ENCODE measurements at places on chromosomes 12 and 14.
A peak's percentile ranks its signal among the peaks of the same experiment; 100 is the strongest.

DNA sequence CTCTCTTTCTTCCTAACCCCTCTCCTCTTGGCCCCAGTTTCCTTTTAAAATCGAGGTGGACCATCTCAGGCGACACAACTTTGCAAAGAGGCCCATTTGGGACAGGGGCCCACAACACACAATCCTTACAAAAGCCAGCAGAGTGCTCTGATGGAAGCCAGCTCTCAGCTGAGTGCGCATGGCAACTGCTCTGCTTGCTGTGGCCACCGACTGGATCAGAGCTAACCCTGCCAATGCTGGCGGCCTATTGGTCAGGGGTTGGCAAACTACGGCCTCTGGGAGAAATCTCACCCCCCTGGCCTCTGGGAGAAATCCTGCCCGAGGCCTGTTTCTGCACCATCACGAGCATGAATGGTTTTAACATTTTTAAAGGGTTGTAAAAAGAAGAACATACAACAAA lies 55.0 kb downstream of the AMN start:
- DNase-seq, result no peak

GRCh38 chr12:128259556-128260070 lies 7.4 kb upstream of the TMEM132C start:
- peak; percentile 48 for DNase-seq

DNA sequence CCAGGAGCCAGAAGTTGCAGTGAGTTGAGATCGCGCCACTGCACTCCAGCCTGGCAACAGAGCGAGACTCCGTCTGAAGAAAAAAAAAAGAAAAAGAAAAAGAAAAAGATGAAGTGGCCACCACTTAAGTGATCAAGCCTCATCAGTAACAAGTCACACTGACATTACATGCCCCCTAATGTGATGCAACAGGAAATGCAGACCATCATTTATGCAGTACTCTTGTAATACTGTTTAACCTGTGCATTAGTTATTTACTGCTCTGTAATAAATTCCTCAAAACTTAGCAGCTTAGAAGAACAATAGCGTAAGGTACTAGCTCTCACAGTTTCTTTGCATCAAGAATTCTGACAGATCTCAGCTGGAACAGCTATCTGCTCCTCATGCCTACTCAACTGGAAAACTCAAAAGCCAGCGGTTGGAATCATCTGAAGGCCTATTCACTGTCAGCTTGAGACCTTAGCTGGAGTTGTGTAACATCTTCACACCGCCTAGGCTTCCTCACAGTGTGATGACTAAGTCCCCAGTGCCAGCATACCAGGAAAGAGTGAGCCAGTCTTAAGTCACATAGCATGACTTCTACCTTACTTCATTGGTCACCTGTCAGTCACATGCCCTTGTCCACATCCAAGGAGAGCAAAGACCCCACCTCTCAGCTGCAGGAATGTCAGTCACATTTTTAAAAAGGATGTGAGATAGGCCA lies 31.5 kb downstream of the EPS8 start:
- peak; percentile 98 for DNase-seq

GRCh38 chr12:2683283-2684025 lies 111.3 kb upstream of the FKBP4 start:
- no peak for DNase-seq

- no peak for DNase-seq
Observed at GRCh38 chr14:101873991-101874390, 90.4 kb upstream of the DYNC1H1 start.

GRCh38 chr14:80978403-80978802 lies 23.0 kb downstream of the TSHR start:
- no peak for DNase-seq

- no peak for DNase-seq
Observed at GRCh38 chr14:99659333-99659741, 14.4 kb downstream of the HHIPL1 start.

GRCh38 chr12:56098592-56098991 lies 5.8 kb upstream of the PA2G4 start:
- no peak for DNase-seq

DNA sequence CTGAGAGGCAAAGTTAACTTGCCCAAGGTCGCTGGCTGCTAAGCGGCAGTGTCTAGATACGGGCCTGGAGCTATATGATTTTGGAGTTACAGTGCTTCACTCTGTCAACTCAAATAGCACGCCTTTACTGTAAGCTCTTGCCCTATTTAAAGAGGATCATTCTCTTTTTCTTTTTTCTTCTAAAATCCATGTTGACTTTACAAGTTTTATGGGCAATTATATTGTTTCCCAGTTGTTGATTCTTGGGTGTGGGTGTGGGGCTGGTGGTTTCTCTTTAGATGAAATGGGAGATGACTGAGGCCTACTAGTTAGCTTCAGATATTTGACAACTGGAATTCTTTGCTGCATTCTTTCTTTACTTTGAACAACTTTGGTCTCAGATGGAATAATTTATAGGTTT lies 70.7 kb downstream of the C12orf75 start:
- DNase-seq, result no peak

DNA sequence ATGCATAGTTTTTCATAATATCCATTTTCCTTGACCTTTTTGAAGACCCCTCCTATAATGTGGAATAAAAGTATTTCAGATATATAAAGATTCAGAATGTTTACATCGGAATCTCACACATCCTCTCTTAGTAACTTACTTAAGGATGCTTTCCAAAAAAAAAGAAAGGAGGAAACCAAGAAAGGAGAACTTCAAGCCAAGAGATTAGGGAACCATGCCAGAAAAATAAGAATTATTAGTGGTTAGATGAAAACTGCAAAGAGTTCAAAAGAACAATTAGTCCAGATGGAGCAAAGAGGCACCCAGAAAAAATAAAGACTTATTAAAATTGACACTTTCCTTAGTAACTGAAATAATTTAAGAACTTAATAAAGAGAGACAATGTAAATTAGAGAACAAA lies 179.2 kb downstream of the DUSP6 start:
- no peak for DNase-seq

GRCh38 chr14:20116748-20117147 lies 6.2 kb downstream of the OR4K17 start:
- DNase-seq, result no peak

- DNase-seq, result peak; percentile 63
Observed at GRCh38 chr12:6666211-6666610, 3.3 kb upstream of the ING4 start.

GRCh38 chr12:60832290-60832689 lies 1236.5 kb downstream of the SLC16A7 start:
- DNase-seq, result no peak

GRCh38 chr12:108194585-108194984 lies 65.5 kb downstream of the WSCD2 start:
- no peak for DNase-seq

- no peak for DNase-seq
Observed at GRCh38 chr12:3201339-3202051, 124.3 kb downstream of the TSPAN9 start.

- DNase-seq, result no peak
Observed at GRCh38 chr14:85620947-85621346, 91.0 kb downstream of the FLRT2 start.

GRCh38 chr12:26719852-26720251 lies 113.1 kb downstream of the ITPR2 start:
- no peak for DNase-seq

DNA sequence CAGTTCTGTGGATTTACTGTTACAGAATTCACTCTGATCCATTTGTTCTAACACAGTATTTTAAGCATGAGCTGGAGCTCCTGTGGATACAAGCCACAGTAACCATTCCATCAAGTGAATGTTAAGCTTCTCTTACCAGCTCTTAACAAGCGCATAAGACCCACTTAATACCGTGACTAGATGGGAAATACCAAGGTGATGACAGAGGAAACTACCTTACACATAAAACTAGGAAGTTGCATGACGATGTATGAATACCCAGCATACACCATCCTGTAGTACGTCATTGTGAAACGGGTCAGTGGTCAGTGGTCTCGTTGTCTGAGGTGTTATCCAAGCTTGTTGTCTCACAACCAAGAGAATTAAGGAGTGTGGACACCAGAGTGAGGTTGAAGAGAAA lies 2.0 kb upstream of the GALC start:
- DNase-seq, result no peak

DNA sequence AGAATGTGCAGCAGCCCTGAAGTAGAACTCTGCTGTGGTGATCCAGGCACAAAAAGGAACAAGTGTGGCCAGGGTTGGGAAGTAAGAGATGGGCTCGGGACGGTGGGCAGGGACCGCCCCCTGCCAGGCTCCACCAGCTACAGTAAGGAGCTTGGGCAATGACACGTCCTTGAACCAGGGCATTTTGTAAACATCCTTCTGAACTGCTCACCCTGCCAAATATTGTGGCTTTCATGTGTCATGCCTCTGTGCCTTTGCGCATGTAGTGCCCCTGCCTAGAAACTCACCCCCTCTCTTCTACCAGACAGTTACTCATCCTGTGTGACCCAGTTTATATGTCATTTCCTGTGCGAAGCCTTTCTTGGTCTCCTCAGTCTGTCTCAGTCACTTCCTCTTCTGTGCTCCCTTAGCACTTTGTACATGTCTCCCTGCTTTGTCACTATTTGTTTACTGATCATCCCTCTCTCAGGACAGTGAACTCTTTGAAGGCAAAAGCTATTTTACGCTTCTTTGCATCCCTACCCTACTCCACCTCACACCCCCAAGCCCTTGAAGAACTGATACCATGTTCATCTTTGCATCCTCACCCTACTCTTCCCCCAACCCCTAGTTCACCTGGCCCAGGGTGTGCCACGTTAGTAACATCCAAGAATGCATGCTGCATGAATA lies 108.9 kb upstream of the PLEKHG7 start:
- DNase-seq, result peak; percentile 51

- no peak for DNase-seq
Observed at GRCh38 chr12:70920251-70920851, at the start of gene PTPRR. TSS of gene PTPRR (minus strand) at chr12:70920738. CDS start at chr12:70920390, 348 bp downstream.

GRCh38 chr14:23306412-23307145 lies at the start of gene BCL2L2:
TSS of gene BCL2L2 (plus strand) at chr14:23306833. CDS start at chr14:23307768, 935 bp downstream.
- DNase-seq, result peak; percentile 88

DNA sequence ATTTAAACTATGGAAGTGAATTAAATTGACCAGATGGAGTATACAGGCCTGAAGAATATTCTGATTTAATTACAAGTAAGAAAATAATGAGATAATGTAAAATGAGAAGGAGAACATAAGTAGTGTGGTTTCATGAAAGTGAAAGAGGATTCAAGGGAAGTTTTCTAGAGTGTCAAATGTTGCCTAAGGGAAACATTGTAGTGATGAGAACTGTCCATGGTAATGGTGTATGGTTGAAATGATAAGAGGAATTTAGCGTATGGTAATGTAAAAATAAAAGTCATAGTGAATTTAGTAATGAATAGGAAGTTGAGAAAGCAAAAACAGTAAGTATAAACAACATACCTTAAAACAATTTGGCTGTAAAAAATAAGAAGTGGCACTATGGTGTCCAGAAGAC lies 1954.6 kb upstream of the FLRT2 start:
- DNase-seq, result no peak

DNA sequence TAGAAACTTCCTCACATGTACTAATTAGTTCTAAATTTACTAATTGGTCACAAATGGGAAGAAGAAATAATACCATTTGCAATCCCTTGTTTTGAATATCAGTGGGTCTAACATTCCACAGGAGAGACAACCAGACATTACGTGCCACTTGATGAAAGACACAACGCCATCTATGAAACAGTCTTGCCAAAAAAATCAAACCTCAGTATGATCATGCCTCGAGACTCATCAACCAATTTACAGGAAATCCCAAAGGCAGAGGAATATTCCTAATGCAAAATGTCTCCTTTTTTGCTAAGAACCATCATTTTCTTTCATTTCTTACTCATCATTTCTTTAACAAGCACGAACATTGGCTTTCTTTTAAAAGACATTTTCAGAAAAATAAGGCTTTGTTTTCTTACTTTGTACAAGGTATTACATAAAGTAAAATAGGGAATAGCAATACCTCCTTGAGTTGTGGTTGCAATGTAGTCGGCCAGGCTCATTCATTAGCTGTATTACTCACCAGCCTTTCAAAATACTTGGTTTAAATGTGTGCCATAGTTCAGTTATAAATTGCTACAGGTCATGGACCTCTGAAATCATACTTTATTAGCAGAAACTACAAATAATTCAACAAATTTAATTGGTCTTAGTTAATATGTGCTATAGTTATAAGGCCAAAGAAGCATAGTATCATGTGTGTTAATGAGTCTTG lies 436.2 kb upstream of the FLRT2 start:
- DNase-seq, result no peak

GRCh38 chr12:132445884-132446632 lies 43.9 kb upstream of the FBRSL1 start:
- DNase-seq, result no peak

DNA sequence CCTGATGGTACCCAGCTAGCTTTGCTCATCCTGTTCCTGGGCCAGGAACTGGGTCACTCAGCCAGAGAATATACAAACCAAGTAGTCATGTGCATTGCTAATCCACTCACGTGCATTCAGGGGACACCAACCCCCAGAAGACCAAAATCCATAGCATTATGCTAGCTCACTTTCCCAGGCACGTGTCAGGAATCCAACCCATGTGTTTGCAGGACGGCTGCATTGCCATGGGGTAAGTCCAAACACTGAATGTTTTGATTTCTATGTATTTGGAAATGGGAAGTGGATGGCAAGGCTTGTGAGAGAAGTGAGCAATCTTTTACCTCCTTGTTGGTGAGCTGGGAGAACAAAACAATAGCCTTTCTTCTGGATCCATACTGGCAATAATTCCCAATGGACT lies 87.1 kb upstream of the FOXN3 start:
- DNase-seq, result no peak

GRCh38 chr12:132904718-132905328 lies 17.4 kb upstream of the CHFR start:
- DNase-seq, result no peak

All from ACHN (cell line).